T-helper 1 cell (primary cell): ENCODE measurements at places on chromosomes 7 and 10.
A peak's percentile ranks its signal among the peaks of the same experiment; 100 is the strongest.

- no peak for DNase-seq
Measured at GRCh38 chr10:60606343-60607080, 171.8 kb upstream of the CDK1 start.

GRCh38 chr10:59879363-59879913, 26.9 kb downstream of the CCDC6 start:
- DNase-seq, result peak; percentile 60

GRCh38 chr10:63300801-63301200, 165.0 kb downstream of the JMJD1C start:
- DNase-seq, result no peak

DNA sequence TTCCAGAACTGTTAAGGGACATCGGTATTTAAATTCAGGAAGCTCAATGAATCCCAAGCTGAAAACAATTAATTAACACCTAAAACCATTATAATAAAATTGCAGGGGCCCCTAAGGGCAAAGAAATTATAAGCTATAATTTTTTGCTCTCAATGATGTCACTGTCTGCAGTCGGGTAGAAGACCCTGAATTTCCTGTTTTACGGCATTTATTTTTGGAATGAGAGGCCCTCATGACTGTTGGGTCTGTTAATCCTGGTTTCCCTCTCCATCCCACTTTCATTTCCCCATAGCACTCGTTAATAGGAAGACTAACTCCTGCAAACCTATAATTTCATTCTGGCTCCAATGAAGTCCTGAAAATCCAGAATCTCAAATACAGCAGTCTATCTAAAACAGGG, 25.8 kb upstream of the GPR37 start:
- DNase-seq, result no peak

GRCh38 chr7:1169409-1170368, 9.7 kb upstream of the ZFAND2A start:
- DNase-seq, result peak; percentile 91

GRCh38 chr7:47390914-47391313, 191.0 kb downstream of the TNS3 start:
- DNase-seq, result no peak

DNA sequence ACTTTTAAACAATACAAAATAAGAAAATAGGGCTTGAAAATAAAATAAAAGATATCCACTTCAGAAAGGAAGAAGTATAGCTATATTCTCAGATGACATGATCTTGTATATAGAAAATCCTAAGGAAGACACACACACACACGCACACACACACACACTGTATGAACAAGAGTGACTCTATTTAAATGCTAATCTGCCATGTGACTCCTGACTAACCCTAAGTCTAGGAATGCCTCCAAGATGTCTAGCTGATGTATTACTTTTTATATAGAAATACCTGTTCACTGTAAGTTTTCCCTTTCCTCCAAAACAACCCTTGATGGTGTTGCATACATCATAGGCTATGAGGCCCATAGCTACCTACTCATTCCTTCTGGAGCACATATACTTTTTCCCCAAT, 173.1 kb upstream of the LRRTM3 start:
- no peak for DNase-seq

DNA sequence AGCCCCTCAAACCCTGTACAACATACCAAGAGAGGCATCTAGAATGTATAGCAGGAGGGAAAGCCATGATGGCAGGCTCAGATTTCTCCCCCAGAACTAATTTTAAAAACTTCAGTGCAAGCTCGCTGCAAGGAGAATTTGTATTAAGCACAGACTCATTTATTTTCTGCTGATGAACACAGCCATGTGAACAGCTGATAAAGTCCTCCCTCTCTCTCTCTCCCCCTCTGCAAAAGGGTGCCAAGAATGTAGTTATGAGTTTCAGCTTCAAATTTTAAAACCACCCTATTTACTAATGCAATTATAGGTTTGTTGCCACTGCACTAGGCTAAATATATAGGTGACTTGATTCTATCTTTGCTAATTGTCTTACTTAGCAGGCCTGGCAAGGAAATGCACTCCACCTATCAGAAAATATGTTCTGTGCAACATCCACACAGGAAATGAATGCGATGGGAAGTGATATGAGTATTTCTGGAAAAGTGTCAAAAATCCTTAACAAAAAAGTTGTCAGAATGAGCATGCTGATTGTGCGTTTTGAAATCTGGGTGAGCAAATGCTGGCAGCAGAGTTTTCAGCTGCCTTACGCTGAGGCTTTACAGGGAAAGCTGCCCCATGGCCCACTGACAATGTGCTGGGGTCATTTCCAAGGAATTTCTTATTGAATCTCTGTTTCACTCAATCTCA, 43.4 kb upstream of the GHITM start:
- DNase-seq, result no peak

- DNase-seq, result no peak
Measured at GRCh38 chr10:4053940-4054339, 268.9 kb upstream of the KLF6 start.

- DNase-seq, result no peak
Measured at GRCh38 chr7:148201992-148202391, 388.6 kb upstream of the C7orf33 start.

- DNase-seq, result no peak
Measured at GRCh38 chr7:84073186-84073875, 121.3 kb downstream of the SEMA3A start.

DNA sequence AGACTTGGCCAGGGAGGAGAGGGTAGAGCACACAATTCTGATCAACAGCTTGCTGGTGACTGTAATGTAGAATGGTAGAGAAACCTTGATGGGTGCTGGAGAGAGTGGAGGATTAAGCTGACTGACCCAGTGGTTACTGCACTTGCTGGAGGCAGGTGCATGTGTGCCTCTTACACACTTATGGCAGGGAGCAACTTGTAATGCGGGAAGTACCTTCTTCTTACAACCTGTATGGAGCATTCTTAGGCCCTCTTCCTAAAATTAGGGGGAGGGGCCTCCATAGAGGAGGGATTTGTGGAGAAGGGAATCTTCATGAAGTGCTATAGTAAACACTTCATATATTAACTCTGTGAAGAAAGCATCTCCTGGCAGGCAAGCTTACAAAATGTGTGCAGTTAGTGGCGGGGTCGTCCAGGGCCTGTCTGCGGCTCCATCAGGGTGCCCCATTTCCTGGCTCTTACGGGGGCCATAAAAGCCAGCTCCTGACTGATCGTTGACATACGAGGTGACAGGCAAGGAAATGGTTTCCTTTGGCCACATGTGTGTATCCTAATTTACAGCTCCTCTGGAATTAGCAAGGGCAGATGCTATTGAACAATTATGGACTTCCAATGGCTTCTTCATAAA, 113.5 kb downstream of the RTKN2 start:
- no peak for DNase-seq

DNA sequence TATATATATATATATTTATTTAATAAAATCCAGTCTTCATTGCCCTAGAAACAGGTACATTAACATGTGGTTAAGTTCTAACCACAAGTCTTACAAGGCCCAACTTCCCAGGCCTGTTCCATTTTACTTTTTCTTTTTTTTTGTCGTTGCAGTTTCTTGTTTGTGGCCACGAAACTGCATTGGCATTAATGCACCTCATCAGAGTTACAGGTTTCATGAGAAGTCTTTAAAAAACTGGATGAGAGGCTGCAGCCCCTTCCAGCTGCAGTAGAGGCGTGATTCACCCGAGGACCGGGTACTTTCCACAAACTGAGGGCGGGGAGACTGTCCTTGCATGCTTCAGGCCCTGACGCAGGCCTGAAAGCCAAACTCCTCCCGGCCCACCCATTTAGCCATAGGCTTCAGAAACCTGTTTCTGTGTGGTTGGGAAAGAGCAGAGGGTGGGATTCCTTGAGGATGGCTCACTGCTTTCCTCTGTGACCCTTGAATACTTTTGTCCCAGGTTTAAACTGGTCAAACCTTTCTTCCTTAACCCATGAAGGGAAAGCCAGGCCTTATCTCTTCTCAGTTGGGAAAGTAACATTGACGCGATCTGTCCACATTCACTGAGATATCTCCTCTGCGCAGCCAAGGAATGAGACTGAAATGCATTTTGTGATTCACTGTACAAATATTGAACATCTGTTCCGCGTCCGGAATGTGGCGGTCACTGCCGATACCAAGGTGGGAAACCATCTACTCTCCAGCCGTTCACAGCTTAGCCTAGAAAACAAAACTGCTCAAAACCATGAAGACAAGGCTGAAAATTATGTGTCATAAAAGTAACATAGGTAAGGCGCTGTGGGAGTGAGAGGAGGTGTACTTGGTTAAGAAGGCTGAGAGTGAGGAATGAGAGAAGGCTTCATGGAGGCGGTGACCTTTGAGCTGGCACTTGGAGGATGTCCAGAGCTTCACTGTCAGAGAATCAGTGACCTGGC, 311.7 kb downstream of the GATA3 start:
- peak; percentile 27 for DNase-seq

- DNase-seq, result no peak
Measured at GRCh38 chr7:144019457-144019856, 19.3 kb downstream of the OR6B1 start.

- DNase-seq, result no peak
Measured at GRCh38 chr10:62343000-62343399, 31.2 kb upstream of the ZNF365 start.

DNA sequence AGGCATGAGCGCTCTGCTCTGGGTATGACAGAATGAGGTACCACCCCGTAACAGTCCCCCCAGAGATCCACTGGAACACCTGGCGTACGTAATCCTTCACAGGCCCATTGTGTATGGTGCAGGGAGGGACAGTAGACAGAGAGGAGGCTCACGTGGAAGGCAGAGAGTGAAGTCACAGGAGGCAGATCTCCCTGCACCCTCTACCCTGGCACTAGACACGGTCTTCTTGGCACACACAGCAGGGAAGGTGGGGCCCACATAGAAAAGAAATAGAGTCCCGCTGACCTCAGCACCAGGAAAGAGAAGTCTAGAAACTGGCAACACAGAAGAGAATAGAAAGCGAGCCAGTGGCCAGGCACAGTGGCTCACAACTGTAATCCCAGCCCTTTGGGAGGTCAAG, 51.9 kb downstream of the SLC29A4 start:
- DNase-seq, result no peak

- no peak for DNase-seq
Measured at GRCh38 chr10:109275960-109276359, 647.4 kb downstream of the XPNPEP1 start.

GRCh38 chr10:75070961-75071428, 40.5 kb upstream of the SAMD8 start:
- DNase-seq, result no peak

DNA sequence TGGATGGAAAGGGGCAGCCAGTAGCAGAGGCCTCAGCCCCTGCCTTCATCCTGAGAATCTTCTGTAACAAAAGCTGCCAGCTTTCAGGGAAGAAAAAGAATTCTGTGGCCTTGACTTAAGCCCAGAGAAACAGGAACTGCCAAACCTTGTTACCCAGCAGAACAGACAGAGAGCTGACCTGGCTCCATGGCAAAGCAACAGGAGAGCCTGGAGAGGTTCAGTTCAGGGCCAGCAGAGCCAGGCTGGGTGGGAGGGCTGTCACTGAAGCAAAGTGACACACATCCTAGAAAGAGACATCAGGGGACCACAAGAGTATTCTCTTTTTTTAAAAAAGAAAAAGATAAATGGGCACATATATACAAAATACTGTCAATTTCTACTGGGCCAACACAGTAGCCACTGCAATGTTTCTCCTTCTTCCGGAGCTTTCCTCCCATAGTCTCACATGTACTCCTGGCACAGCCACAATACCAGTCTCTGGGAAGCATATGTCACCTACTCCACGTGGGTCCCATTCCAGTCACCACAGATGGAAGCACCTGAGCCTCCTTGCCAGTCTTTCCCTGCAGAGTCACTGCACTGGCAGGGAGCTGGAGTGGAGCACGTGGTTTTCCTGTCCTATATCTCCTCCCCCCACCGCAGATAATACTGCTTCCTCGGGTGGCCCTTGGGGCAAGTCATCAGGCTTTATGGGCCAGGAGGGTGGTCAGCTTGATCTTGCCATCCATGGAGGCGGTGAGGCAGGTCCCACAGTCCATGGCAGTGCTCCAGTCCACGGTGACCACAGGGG, 15.2 kb upstream of the CYREN start:
- no peak for DNase-seq

- DNase-seq, result no peak
Measured at GRCh38 chr7:29099896-29100847, 46.2 kb downstream of the CPVL start.

GRCh38 chr10:111801841-111802240, 381.7 kb downstream of the GPAM start:
- DNase-seq, result no peak

GRCh38 chr7:44307301-44307900, 18.0 kb downstream of the CAMK2B start:
- no peak for DNase-seq

GRCh38 chr10:76647301-76647700, 990.3 kb downstream of the KCNMA1 start:
- no peak for DNase-seq

DNA sequence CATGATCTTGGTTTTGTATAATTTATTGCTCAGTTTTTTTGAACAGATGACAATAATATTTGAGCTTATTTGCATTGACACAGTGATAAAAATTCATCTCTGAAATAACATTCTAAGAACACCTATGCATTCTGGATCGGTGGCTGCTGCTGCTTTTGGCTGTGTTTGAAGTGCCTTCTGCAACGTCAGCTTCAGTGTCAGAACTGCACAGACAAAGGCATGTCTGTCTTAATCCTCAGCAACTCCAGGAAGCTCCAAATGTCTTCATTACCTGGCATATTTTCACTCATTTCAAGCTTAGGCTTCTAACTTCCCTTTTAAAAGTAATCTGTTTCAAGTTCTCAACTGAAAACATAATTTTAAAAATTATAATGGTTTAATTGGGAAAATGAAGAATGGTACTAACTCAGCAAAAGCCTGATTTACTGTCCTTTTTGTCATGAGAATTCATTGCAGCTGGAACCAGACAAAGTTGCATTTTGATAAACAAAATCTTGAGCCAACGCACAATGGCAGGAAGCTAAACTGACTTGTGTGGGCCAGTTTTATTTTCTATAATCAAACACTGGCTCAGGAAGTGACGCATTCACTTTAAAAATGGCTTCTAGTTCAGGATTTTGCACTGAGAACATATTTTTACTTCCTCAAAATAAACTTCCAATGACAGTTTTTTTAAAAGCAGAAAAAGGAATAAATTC, 38.7 kb downstream of the NPS start:
- DNase-seq, result no peak

DNA sequence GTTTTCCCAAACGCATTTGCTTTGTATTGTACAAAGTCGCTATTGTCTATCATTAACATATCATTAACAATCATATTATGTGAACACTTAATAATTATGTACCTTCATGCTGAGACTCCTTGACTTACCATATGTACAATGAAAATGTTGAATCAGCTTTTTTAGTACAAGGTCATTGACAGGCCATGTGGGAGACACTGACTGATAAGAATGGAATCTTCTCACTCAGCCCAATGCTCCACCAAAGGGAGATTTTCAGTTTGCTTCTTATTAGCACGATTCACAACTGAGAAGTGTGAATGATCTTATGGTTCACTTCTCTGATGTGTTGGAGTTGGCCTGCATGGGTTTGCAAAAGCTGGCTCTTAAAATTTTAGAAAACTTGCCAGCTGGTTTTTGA, 253.5 kb upstream of the TEX47 start:
- DNase-seq, result no peak
